ENCODE measurements at places on chromosomes 16 and 17.

DNA sequence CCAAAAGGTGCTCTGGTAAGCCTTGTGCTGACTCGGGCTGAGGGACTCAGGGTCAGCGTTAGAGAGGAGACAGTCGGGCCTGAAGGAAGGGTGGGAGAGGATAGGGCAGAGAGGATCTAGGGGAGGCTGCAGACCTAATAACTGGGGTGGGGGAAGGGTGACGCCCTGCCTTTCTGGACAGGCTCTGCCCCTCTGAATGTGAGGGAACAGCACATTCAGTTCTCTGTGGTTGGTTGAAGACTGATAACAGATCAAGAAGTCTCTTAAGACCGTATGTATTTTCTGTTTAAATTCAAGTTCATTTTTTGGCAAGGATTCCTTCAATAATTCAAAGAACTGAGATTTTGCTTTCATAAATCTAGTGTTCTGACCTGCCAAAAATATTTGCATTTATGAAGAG lies 56.2 kb upstream of the TEKT3 start:
- no peak for DNase-seq

DNA sequence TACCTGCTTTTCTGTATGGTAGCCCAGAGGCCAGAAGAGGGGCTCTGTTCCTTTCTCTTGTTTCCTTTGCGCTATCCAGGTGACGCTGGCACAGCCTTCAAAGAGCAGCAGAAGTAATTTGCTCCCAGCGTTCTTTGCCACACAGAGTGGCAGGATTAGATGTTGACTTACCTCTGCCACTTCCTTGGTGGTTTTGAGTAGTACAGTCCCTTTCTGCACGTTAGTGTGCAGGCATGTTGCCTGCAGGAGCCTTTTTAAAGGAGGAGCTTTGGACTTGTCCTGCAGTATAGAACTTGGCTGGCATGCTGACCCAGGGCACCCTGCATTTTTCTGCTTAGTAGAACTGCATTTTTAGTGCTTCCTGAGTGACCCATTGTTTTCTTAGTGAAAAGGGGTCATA lies at the start of gene ABCC11:
ABCC11 (minus strand) TSS at position 229 of the 400 bp plus-strand sequence. CDS start 15,618 bp downstream, outside the sequence.
- DNase-seq: no peak

DNA sequence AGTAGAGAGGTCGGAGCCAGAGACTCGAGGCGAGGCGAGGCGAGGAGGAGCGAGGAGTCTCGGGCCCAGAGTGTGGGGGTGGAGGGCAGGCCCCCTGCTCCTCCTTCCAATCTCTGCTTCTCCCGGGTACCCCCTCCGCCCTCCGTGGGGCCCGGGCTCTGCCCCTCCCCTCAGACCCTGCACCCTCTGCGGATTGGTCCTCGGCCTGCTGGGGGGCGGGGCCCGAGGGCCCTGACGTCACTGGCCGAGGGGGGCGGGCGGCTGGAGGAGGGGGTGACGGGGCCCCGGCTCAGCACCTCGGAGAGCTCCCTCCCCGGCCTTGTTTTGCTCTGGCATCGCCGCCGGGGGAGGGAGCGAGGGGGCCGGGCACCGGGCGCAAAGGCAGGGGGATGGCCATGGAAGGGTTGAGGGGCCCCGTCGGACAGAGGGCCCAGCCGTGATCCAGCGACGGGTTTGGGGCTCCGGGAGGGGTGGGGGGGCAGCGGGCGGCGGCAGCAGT lies at the start of gene RUNDC3A:
RUNDC3A (plus strand) TSS at position 282 of the 499 bp plus-strand sequence. CDS start 232 bp downstream, outside the sequence.
- DNase-seq: no peak

- DNase-seq: no peak
Measured at GRCh38 chr16:31676731-31677130, 149.0 kb downstream of the AHSP start.

DNA sequence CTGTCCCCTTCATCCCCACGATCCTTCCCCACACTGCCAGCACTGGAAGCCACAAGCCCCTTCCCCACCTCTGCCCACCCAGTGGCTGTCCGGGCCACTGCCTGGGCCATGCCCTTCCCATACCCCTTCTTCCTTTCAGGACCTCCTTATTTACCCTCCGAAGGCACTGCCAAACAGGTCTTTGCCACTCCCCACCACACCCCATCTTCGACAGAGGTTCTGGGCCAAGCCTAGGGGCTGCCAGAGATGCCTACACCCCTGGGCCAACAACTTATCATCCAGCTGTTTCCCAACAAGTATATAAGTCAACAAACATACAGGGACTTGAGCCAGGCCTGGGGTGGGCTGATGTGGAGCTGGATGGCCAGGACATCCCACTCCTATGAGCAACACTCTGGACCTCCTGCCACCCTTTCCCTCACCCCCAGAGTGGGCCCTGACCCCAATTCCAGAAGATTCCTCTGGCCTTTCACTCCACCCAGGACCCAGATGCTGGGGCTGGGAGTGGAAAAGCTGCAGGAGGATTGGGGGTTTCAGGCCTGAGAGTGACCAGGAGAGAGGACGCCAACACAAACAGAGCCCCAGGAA lies 1.5 kb upstream of the PPP1R1B start:
- DNase-seq: no peak

DNA sequence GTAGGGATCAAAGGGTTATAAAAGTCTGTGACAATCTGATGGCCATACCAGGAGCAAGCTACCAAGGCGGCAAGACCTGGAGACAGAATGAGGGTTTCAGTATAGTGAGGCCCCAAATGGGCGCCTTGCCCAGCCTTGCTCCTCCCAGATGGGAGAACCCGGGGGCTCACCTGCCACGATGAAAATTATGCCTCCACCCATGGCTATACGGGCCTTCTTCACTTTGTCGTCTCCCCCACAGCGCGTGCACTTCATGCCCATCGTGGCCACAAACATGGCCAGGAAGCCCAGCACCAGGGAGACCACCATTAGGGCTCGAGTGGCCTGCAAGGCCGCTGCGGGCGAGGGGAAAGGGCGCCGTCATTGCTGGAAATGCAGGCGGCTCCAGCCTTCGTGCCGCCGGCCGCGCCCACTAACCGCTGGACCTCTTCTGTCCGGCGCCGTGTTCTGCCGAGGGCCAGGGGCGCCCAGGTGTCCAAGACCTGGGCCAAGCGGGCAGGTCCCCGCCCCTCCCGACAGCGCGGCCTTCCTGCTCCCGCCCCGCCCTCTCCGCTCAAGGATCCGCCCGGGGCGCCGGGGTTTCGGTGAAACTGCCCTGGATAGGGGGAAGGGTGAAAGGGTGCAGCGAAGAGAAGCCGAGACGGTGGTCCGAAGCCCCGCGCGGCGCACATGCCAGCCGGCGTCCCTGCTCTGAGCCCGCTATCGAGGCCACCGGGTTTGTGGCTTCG lies 1.5 kb downstream of the CLDN7 start:
- no peak for DNase-seq

GRCh38 chr16:75087375-75087979 lies 29.1 kb downstream of the LDHD start:
- DNase-seq: no peak

DNA sequence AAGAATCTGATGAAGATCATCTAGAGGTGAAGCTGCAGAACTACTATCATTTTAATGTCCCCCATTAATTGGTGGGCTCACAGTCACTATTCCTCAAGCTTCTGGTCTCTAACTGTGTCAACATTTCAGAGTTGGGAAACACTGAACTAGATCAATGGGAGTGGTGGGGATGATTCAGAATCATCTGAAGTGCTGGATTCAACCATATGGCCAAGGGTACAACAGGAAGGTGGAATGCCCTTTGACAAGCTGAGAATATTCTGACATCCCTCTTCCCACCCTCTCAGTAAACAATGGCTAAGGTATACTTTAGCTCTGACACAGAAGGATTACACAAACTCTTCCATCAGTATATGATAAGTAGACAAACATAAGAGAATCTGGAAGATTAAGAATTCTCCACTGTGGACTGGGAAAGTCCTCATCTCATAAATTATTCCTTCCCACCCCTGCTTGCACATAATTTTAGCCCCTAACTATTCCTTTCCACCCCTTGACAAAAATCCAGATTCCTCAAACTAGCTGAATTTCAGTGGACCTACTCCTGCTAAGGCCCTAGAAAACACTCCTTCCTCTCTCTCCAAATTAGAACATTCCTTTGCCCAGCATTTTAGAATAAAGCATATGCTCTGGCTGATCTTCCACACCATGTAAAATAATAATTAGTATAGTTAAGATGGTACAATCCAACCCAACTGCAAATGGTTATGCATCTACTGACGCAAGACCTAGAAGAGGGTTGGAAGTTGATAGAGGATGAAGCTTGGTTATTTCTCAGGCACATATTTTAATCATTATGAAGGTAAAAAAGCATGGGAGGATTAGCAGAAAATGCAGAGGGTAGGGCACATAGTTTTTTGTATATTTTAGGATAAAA lies 16.3 kb upstream of the RFFL start:
- no peak for DNase-seq

GRCh38 chr17:64006361-64007088 lies 8.4 kb downstream of the PRR29 start:
- no peak for DNase-seq

DNA sequence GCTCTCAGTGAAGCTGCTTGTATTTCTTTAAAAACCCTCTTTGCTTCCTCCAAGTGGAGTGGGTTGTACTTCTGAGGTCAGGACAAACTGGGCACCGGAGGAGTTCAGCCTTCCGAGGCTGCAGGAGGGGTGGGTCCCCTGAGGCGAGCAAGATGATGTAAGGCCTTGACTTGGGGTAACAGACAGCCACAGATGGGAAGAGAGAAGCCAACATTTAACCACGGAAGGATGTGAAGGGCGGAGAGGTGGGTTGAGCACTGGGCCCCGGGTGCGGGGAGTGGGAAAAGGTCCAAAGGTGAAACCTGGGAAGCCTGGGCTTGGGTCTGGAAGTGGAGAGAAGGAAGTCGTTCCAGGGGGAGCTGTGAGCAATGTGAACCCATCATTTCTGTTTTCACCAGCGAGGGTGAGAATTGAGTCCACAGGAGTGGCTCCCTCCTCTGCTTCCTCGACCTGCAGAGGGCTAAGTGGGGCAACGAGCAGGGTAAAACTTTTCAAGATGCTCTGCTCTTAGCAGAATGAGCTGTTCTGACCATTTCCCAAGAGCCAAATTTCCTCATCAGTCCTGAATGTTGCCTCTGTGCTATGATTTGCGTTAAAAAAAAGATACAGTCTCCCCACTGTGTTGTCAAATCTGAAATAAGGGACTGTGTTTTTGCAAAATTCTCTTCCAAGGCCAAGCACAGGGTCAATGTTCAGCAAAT lies 137.7 kb upstream of the CRHR1 start:
- no peak for DNase-seq
